ENCODE measurements at places on chromosomes 2 and 18. TPM values are rescaled to one million over a fixed set of nuclear protein-coding genes. Genes with fewer than 3 reads are reported as not detected.

Gene TNFAIP6
- 2.9 TPM for total RNA-seq

DNA sequence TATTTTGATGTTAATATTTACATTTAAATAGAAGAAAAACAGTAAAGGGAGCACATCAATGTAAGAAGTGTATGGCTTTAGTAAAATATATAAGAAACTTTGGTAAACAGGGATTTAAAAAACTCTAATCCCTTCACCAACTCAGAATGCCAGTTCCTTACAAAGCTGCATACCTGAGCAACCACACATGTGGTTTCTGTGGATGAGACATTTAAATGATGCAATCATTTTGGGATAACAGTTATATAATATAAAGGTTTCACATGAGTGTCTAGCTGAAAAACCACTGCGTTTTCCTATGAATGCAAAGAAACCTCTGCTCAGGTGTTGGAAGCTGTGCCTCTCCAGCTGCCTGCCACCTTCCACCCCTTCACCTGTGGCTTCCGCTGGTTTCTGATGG, 209.1 kb upstream of the REV1 start:
- H3K36me3 ChIP-seq: no peaks in the 10 kb centered on the region
- peaks cover 11% of the 10 kb centered on the region for H3K4me1 ChIP-seq
- H3K27ac ChIP-seq: no peak overlapping the region
- DNase-seq: no peak
- no peaks in the 10 kb centered on the region for H3K27me3 ChIP-seq

Gene HTR2B
- total RNA-seq: 1.1 TPM

Gene CROCC2
- total RNA-seq: 4.4 TPM

DNA sequence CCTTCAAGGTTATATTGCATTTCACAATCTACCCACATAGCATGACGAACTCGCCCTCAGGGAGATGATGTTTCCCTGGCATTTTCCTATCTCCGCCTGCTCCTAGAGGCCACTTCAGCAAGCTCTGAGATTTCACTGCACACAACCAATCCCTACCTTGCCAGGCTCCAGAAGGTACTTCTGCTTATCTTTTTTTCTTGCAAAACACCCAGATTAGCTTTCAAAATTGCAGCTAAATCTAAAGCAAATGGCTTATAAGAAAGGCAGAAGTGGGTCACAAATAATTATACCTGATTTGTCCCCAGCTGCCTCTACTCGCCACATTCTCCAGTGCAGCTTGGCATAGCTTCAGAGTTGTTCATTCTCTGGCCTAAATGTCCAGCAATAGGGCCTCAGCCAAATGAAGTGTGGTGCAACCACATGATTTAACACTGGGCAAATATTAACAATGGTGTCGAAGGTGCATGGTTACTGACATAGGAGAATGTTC, 32.4 kb upstream of the MRPL19 start:
- peaks cover under 1% of the 10 kb centered on the region for H3K4me1 ChIP-seq
- H3K36me3 ChIP-seq: no peaks in the 10 kb centered on the region
- H3K27ac ChIP-seq: no peak overlapping the region
- H3K4me3 ChIP-seq: no peak overlapping the region
- no peaks in the 10 kb centered on the region for H3K27me3 ChIP-seq
- no peak for DNase-seq

DNA sequence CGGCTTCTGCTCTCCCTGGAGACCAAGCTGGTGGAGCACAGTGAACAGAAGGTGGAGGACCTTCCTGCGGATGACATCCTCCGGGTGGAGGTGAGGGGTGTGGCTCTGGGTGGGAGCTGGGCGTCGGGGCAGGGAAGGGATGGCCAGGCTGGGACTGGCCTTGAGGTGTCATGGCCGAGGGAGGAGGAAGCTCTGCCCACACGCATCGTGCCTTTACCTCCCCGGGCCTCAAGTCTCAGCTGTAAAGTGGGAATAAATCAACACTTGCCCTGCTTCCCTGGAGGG, 98.2 kb downstream of the DYSF start:
- H3K4me3 ChIP-seq: no peak overlapping the region
- peaks cover 11% of the 10 kb centered on the region for H3K4me1 ChIP-seq
- no peak overlapping the region for H3K27ac ChIP-seq
- H3K27me3 ChIP-seq: peaks cover 3% of the 10 kb centered on the region

DNA sequence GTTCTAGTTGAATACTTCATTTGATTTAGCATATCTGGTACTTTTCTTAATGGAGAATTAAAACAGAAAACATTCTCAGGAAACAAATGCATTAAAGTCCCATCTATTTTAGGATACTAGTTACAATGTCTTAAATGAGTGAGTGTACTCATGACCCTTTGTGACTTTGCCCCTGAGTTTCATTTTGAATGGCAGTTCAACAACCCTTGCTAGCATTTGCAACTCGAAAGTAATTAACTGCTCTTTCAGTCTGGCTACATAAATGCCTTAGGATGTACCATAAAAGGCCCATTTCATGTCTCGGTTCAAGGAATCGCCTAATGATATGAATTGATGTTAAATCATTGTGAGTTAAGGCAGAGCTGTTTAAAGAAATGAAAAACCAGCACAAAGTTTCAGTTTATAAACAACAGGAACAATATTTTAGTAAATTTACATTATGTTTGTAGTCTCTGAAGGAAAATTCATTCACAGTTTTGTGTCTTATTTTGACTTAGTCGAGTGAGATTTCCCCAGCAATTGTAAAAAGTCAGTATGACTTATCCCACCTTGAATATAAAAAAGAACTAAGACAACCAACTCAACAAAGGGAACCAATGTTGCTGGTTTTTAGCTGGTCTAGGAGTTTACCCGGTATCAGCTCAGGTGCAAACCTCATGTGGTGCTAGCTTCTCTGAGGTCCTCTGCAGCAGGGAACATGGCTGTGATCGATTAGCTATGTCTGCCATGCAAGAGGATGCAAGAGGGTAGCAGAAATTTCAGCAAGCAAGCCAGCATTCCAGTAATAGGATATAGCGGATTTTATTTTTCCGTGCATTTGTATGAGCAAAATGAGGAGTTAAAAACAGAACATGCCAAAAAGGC, 386.2 kb downstream of the PTPRM start:
- no peak overlapping the region for H3K4me3 ChIP-seq
- no peaks in the 10 kb centered on the region for H3K27me3 ChIP-seq
- peaks cover 4% of the 10 kb centered on the region for H3K4me1 ChIP-seq
- H3K36me3 ChIP-seq: peaks cover 6% of the 10 kb centered on the region
- DNase-seq: no peak

DNA sequence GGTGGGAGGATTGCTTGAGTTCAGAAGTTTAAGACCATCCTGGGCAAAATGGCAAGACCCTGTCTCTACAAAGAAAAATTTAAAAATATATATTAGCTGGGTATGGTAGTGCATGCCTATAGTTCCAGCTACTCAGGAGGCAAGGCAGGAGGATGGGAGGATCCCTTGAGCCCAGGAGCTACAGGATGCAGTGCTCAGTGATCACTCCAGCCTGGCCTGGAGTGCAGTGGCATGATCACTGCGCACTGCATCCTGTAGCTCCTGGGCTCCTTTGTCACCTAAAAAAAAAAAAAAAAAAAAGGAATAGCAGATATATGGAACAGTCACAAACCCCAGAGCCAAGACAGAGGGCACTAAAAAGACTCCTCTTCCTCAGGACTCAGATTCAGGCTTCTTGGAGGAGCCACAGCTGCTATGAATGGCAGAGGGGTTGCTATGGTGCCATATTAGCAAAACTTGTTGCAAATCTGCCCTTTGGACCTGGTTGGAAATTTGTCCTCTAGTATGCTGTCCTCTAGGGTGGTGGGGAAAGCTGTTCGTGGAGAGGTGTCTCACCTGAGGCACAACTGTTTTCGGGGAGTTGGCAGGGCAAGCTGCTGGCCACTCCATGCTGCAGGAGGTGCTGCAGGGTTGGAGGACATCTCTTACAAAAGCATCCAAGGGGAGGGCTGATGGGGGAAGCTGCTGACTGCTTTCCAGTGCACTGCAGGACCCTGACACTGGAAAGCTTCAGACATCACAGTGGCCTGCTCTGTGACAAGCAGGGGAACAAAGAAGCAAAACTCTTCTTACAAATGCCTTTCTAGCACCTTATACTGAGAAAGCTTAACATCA, 22.7 kb downstream of the CYP20A1 start:
- H3K4me1 ChIP-seq: no peaks in the 10 kb centered on the region
- no peaks in the 10 kb centered on the region for H3K27me3 ChIP-seq
- no peak overlapping the region for H3K27ac ChIP-seq
- DNase-seq: no peak
- no peak overlapping the region for H3K4me3 ChIP-seq

GRCh38 chr18:47413327-47413726, 161.9 kb upstream of the SKOR2 start:
- peaks cover 4% of the 10 kb centered on the region for H3K27me3 ChIP-seq
- peaks cover 13% of the 10 kb centered on the region for H3K4me1 ChIP-seq
- H3K4me3 ChIP-seq: no peak overlapping the region
- DNase-seq: peak; percentile 62

Gene SNTG2
- 4.2 TPM for total RNA-seq

Gene HOXD3
- 11.2 TPM for total RNA-seq

DNA sequence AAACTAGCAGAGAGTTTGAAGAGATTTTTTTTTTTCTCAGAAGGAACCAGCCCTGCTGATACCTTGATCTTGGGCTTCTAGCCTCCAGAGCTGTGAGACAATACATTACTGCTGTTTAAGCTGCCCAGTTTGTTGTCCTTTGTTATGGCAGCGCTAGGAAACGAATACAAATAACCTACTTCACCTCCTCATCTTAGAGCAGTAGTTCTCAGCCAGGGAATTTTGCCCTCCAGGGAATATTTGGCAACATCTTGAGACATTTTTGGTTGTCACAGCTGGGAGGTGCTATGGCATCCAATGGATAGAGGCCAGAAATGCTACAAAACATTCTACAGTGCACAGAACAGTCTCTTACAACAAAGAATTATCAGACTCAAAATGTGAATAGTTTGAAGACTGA, 43.9 kb upstream of the BCL11A start:
- DNase-seq: no peak
- no peaks in the 10 kb centered on the region for H3K27me3 ChIP-seq
- H3K27ac ChIP-seq: no peak overlapping the region
- no peaks in the 10 kb centered on the region for H3K36me3 ChIP-seq
- no peak overlapping the region for H3K4me3 ChIP-seq

GRCh38 chr18:77360315-77361190, 110.9 kb downstream of the GALR1 start:
- DNase-seq: no peak
- H3K4me3 ChIP-seq: no peak overlapping the region
- no peaks in the 10 kb centered on the region for H3K27me3 ChIP-seq
- H3K4me1 ChIP-seq: no peaks in the 10 kb centered on the region
- H3K27ac ChIP-seq: no peak overlapping the region
- no peaks in the 10 kb centered on the region for H3K36me3 ChIP-seq

- no peak for DNase-seq
- H3K4me3 ChIP-seq: no peak overlapping the region
- no peaks in the 10 kb centered on the region for H3K36me3 ChIP-seq
- no peak overlapping the region for H3K27ac ChIP-seq
- no peaks in the 10 kb centered on the region for H3K27me3 ChIP-seq
- no peaks in the 10 kb centered on the region for H3K4me1 ChIP-seq
Measured at GRCh38 chr18:40866968-40867367, 1088.1 kb upstream of the PIK3C3 start.

DNA sequence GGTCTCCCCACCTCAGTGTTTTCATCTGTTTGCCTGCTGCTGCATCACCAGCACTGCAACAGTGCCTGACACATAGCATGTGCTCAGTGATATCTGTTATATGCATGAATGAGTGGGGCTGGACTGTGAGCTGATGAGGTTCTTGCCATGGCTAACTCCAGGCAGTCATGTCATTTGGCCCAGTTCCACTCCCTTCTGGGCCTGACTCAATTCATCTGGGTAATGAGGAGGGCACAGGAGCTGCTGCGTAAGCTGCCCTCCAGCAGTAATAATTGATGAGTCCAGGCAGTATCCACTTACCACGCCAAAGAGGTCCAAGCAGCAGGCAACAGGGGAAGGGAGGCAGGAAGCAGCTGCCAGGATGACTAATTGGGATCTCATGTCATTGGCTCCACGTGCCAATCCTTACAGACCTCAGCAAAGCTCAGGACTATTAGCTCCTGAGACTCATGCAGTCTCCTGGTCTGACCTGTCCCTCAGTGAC, 34.1 kb upstream of the MAT2A start:
- peaks cover 4% of the 10 kb centered on the region for H3K4me1 ChIP-seq
- no peak overlapping the region for H3K4me3 ChIP-seq
- H3K36me3 ChIP-seq: no peaks in the 10 kb centered on the region
- H3K27ac ChIP-seq: no peak overlapping the region
- H3K27me3 ChIP-seq: no peaks in the 10 kb centered on the region

DNA sequence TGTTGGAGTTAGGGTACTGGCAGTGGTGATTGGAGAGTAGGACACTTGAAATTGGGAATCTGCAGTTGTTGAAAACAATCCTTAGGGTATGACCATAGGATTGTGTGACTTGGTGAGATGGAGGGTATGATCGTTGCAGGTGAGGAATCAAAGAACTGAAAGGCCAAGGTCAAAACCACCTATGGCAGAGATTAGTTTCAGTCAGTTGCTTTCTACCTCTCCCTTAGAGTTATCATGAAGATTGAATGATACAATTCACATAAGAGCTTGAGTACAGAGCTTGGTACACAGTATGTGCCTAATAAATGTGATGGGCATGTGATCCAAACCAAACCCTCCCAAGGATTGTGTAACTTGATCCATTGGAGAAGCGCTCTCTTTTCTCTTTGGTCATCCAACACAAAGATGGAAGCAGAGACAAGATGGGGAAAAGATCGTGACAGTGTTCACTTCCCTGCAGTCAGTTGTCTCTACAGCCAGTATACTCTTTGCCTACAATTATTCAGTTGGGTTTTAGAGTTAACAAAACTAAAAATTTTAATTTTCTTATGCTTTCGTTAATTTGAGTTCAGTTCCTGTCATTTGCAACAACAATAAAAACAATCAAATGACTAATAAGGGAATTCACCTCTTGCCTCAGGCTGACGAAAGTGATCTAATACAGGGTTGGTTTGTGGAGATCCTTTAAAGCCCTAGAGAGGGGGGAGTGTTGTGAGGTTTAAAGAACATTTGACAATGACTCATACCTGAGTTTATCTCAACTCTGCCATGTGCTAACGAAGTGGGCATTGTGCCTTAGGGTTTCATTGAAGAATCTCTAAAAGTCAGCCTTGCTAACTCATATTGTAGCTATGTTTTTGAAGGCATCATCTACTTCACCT, 14.8 kb upstream of the SMAD2 start:
- H3K27me3 ChIP-seq: no peaks in the 10 kb centered on the region
- H3K4me1 ChIP-seq: no peaks in the 10 kb centered on the region
- no peak overlapping the region for H3K4me3 ChIP-seq
- DNase-seq: no peak

Gene UPP2
- total RNA-seq: 1.4 TPM

DNA sequence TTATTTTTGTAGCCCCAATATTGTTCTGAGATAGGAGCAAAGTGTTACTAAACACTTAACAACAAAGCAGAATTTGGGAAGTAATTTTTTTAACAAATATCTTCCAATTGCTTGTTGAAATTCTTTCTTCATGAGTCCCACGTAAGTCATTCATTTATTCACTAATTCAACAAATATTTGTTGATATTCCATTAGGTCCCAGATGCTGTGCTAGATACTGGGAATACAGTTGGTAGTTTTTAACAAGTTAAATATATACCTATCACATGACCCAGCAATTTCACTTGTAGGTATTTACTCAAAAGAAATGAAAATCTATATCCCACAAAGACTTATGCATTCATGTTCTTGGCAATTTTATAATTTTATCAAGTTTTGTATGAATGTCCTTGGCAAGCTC, 7.0 kb upstream of the BBS5 start:
- no peak overlapping the region for H3K27ac ChIP-seq
- no peaks in the 10 kb centered on the region for H3K4me1 ChIP-seq
- no peak for DNase-seq
- no peaks in the 10 kb centered on the region for H3K36me3 ChIP-seq
- H3K27me3 ChIP-seq: no peaks in the 10 kb centered on the region
- H3K4me3 ChIP-seq: no peak overlapping the region
